ENCODE measurements at places on chromosomes 16 and 17.

GRCh38 chr17:13031718-13032350 is 14.0 kb upstream of the ELAC2 start:
- DNase-seq: no peak

- DNase-seq: no peak
Observed at GRCh38 chr16:67278773-67279295, 498 bp upstream of the PLEKHG4 start.

DNA sequence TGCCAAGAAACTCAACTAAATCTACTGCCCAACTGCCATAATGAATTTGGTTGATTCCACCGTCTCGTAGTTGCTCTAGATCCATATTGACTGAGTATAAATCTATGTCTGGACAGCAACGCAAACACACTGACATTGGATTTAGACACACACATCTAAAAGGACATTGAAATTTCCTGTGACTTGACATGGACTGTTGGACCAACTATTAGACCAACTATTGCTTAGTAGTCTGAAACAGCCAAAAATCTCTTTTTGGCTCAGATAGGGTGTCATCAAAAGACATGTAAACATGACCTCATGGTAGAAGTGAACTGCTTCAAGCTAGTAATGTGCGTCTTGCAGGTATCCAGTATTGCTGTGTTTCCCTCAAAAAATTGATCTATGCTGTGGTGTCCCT is 31.3 kb downstream of the KIAA0513 start:
- DNase-seq: no peak

DNA sequence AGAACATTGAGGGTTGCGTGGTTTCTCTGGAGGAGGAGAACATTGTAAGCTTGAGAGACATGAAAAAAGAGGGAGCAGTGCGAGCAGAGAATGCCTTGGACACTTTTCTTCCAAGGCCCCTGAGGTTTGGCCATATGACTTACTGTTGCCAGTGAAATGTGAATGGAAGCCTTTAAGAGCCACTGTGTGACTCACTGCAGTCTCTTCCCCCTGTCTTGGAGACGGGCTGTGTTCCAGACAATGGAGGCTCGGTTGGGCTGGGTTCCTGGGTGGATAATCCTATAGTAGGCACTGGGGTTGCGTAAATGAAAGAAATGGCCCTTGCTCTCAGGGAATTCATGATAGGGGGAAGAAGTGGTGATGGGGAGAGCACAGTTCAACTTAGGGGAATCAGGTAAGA is 75.5 kb downstream of the SHISA9 start:
- DNase-seq: no peak

GRCh38 chr17:19384723-19385391 is 2.1 kb downstream of the MFAP4 start:
- DNase-seq: peak; percentile 90

DNA sequence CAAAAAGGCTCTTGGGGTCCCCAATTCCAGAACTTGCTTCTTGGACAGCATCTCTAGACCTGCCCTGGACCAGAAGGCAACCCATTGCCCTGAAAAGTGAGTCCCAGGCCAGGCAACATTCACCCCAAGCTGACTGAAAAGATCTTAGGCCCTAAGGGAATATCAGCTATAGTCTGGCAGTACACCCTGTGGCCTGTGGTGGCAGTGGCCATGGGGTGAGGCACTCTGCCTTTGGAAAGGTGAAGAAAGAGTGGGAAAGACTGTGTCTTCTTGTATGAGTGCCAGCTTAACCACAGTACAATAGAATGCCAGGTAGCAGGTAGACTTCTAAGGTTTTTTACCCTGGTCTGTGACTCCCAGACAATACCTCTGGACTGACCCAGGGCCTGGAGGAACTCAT is 564.5 kb downstream of the CDH8 start:
- no peak for DNase-seq

DNA sequence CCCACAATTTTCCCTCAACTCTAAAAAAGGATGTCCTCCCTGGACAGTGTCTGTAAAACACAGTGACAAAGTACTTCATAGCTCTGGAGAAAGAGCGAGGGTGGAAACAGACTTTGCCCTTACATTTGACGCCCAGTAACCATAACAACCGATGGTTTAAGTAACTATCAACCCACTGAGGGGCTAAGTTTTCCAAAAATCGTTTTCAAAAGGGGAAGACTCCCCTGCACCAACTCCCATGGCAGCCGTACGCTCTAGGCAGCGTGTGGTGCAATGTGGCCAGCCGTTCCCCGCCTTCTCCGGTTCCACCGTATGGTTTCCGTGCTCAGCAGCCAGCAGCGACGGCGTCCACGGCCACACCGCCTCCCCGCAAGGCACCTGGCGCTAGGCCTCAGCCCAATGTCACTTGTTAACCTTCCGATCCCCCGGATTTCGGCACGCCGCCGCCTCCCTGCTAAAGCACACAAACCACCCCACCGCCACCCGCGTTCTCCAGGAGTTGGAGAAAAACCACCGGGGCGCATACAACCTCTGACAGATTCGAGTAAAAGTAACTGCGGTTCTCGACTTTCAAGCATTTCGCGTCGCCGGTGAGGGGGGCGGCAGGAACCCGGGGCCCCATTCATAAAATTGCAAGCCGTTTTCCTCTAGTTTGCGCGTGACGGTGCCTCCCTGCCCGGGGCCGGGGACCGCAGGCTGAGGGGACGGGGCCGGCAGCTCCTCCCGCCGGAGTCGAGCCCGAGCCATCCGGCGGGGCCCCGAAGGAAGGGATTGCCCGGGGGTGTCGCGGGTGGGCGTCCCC is 661 bp downstream of the TEX2 start:
- DNase-seq: no peak

DNA sequence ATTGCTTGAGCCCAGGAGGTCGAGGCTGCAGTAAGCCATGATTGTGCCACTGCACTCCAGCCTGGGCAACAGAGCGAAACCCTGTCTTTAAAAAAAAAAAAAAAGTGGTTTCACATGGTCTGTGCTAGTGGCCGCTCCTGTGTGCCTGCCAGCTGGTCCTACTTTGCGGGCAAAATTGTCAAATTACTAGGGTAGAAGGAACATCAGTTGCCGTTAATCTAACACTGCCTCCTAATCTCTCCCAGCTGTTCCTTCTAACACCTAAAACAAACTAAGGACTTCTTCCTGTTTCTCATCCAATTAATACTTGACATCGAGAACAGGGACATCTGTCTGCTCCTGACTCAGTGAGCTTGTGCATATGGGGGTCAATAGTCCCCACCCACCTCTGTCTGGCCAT is 23.9 kb downstream of the TMEM11 start:
- DNase-seq: no peak

DNA sequence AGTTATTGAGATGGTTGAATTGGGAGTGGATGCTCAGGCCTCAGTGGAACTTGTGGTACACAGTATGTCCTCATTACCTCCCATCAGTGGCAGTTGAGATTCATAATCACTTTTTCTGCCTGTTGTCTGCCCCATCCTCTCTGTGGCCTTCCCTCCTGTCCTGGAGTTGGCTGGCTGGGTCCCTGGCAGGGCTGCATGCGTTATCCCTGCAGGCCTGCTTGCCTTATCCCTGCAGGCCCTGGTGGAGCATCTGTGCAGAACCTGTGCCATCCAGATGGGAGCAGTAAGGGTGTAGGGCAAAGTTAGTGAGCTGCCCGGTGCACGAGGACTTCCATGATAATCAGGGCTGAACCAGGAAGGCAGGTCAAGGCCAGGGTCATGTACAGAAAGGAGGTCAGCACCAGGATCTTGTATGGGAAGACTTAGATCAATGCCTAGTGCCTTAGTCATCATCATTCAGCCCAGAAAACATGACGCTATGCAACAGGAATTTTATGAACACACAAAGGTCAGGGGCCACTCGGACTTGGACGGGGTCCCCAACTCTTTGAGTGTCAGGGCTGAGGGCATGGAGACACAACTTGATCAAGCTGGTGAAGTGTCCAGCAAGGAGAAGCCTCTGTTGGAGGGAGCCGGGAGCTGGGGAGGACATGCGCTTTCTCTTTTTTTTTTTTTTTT is 47.2 kb downstream of the ABCC1 start:
- DNase-seq: peak; percentile 61

- no peak for DNase-seq
Observed at GRCh38 chr16:21959050-21959449, 5.9 kb downstream of the UQCRC2 start.

DNA sequence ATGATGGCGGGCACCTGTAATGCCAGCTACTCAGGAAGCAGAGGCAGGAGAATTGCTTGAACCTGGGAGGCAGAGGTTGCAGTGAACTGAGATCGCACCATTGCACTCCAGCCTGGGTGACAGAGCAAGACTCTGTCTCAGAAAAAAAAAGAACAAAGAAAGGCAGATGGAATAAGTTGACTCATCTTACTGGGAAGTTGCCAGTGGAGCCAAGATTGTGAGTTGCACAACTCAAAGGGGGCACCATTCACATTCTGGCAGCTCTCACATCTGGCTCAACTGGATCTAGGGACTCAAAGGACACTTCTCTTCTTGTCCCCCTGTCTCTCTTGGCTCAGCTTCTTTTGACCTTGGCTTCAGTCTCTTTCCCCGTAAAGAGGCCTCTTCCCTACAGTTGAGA is 53.7 kb upstream of the ETV4 start:
- DNase-seq: peak; percentile 44

GRCh38 chr17:37693328-37693727 is 50.1 kb upstream of the DDX52 start:
- no peak for DNase-seq

- no peak for DNase-seq
Observed at GRCh38 chr16:75380870-75381269, 52.4 kb downstream of the CFDP1 start.

GRCh38 chr16:66521951-66522771 is 27.8 kb downstream of the TK2 start:
- no peak for DNase-seq

DNA sequence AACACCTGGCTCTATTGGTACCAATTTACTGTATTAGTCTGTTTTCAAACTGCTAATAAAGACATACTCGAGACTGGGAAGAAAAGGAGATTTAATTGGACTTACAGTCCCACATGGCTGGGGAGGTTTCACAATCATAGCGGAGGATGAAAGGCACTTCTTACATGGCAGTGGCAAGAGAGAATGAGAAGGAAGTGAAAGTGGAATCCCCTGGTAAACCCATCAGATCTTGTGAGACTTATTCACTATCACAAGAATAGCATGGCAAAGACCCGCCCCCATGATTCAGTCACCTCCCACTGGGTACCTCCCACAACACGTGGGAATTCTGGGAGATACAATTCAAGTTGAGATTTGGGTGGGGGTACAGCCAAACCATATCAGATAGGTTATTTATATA is 22.6 kb upstream of the GOSR1 start:
- DNase-seq: no peak

DNA sequence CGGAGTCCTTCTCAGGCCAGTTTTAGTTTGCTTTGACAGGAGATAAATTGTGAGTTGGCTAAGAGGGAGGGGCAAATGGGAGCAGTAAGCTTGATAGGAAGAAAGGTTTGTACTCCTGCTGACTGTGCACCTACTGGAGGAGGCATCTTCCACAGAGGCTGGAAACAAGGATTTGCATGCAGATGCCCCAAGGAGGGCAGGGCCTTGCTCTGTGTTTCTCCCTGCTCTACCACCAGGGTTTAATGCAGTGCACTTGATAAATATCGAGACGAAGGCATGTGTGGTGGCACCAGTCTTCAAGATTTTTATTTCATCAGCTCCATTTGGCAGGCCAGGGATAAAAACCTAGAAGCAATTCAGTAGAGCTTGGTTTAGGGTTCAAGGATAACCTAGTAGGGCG is 210.5 kb upstream of the C16orf82 start:
- DNase-seq: no peak

GRCh38 chr17:50805486-50805885 is 29.9 kb upstream of the WFIKKN2 start:
- DNase-seq: no peak

DNA sequence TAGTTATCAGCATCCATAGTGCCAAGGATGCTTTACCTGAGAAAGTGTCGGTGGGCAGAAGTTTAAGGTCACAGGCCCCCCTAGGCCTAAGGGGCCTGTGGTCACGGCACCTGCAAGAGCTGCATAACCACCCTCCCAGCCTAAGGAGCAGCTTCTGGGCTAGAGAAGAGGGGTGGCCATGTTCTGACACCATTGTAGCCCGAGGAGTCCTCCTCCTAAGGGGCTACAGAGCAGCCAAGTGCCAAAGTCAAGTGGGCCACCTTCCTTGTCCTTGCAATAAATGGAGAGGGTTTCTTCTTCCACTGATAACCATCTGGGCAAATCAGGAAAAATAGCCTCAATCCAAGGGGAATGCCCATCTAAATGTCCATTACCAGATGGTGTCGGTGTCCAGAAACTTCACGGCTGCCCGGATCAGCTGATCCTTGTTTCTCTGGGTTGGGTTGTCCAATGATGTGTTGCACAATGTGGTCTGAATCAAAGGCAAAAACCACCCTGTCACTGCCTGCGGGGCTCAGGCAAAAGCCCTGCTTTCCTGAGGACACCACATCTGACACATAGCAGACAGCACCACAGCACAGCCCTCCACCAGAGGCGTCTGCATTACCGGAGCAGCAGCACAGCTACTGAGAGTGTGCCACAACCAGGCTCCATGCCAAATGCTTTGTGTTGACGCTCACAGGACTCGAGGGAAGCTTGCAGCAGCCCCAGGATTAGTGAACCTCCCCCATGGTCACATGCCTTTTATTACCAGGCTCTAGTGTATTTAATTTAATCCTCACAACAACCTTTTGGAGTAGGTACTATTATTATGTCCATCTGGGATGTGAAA is 12.8 kb downstream of the ATPAF2 start:
- peak; percentile 28 for DNase-seq

DNA sequence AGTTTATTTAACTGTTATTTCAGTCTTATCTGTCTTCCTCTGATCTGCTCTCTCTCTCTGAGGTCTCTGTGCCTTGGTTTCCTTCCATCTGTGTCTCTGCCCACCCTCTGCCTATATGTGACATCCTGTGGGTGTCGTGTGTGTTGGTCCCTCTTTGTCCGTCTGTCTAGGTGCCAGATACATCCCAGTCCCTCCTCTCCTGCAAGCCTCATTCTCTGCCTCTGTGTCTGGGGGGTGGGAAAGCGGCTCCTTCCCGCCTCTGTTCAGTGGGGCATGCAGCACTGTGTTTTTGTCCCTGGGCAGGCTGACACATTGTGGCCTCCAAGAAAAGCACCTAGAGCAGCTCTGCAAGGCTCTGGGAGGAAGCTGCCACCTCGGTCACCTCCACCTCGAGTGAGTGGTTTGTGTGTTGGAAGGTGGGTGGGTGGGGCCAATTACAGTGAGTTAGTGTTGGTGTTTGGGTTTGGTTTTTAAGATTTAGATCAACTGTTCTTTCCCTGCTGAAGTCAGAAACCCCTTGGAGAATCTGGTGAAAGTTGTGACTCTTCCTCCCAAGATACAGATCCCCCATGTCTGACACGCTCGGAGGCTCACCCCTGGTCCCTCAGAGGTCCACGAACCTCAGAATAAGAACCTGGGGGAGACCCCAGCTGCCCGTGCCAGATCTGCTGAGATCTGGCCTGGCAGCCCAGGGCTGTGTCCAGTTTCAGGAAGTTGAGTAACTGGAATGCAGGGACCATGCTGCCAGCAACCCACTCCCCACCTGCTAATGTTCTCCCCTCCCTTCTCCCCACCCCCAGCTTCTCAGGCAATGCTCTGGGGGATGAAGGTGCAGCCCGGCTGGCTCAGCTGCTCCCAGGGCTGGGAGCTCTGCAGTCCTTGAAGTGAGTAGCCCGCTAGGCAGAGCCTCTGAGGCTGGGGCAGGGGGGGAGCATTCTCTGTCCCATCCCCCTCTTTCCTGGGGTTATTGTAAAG is 50.9 kb upstream of the CPNE2 start:
- DNase-seq: no peak
